Activated CD4-positive, alpha-beta T cell treated with anti-CD3 and anti-CD28 coated beads for 4 hours (primary cell): ENCODE measurements at places on chromosomes 3 and 15.

DNA sequence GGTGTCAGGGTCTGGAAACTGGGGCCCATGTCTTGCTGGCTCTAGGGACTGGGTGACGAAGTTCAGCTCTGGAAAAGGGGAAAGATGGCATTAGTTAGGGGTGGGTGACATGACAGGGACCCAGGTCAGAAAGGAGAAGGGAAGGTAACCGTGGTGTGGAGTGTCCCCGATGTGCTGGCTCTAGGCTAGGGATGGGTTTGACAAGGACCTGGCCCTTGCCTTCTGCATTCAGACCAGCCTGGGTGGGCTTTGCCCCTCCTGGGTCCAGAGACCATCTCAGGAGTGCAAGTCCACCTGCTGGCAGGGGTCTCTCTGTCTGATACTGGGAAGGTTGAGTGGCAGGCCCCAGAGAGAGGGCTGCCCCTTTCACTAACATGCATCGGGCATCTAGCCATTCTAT is 28.7 kb upstream of the ATP2B2 start:
- DNase-seq = no peak

- no peak for DNase-seq
These were observed 42.1 kb downstream of the GOLGA6A start for GRCh38 chr15:74040109-74040850.

DNA sequence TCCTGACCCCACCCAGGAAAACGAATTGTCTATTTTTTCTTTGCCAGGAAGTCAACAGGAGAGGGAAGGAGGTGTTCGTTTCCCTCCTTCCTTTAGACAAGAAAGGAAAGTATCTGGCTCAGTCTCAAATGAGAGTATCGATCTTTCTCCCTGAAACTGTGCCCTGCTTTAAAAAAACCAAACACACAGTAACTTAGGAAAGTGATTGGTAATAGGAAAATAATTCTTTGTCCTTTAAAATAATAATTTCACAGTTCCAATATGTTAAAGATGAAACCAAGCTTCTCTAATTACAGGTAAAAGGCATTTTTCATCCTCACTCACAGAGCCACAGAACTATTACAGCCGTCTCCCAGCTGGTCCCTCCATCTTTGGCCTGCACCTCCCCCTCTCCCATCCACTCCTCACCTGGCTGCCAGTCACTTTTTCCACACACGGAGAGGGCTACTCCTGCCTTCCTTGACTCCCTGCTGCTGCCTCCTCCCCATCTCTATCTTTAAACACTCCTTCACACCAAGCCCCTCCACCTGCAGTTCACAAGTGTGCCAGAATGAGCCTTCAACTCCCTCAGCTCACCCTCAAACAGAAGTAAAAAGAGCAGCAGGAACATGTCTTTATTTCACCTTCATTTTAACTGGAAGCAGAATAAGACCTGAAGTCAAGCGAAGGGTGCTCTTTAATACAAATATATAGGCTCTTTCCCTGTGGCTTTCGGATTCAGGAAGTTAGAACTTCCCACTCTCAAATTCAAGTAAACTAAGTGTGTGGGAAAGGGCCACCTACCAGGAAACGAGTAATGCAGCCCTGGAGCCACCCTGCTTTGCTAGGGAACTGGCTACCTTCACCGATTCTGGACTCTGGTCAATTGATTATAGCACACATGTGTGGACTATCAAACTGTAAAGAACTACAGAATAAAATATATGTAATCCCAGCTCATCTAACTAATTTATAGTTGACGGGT is 116.4 kb downstream of the SENP2 start:
- DNase-seq = no peak

DNA sequence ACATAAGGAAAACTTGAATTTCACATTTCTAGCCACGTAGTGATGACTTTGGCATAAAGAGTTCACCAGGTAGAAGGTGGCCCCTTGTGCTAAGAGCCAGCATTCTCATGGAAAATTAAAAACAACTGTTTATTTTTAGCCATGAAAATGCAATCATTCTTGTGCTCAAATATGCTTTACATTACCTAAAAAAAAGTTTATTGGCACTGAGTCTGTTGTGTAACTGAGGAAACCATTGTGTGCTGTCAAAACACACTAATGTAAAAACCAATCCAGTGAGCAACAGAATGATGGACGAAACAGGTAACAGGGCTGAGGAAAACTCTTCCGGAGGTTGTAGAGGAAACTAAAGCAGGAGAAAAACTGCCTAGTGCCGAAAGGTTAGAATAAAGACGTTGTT is 287.0 kb upstream of the TMC3 start:
- no peak for DNase-seq

- DNase-seq = no peak
These were observed 117.2 kb upstream of the MEIS2 start for GRCh38 chr15:37217567-37217966.

GRCh38 chr3:102258666-102259227 is 176.1 kb upstream of the ZPLD1 start:
- no peak for DNase-seq

GRCh38 chr3:137409584-137409983 is 354.5 kb upstream of the SOX14 start:
- no peak for DNase-seq

- no peak for DNase-seq
These were observed 17.1 kb downstream of the ZFAND6 start for GRCh38 chr15:80076321-80077318.

GRCh38 chr15:83199288-83199687 is 8.3 kb downstream of the HDGFL3 start:
- DNase-seq = no peak

GRCh38 chr3:113128386-113129015 is 82.9 kb upstream of the BOC start:
- DNase-seq = no peak

DNA sequence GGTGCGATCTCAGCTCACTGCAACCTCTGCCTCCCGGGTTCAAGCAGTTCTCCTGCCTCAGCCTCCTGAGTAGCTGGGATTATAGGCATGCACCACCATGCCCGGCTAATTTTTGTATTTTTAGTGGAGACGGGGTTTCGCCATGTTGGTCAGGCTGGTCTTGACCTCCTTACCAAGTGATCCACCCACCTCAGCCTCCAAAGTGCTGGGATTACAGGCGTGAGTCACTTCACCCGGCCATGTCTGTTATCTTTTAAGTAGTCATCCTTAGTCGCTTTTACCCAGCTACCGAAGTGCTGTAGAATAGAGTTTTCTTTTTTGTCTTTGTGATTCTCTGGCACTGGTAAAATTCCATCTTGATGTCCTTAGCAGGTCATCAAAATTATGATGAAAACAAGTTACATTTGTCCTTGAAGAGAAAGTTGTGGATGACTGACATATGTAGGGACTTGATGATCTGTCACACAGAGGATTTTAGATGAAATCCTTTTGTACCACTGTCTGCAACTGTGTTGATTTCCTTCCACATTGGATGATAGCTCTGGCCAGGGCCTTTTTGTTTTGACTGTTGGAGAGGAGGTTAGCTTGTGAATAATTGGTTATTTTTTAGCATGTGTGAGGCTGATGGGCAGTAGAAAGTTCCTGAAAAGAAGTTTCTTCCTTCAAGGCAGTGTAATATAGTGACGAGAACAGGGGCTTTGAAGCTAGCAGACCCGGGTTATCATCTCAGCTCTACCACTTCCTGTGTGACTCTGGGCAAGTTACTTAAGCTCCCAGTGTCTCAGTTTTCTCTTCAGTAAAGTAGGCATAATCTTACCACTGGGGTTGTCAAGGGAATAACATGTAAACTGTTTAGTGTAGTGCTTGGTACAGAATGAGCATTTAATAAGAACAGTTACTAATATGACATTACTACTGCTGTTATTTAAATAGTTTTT is 18.8 kb downstream of the ATG7 start:
- DNase-seq = no peak

GRCh38 chr3:127366383-127366782 is 78.5 kb upstream of the PRR20G start:
- no peak for DNase-seq

DNA sequence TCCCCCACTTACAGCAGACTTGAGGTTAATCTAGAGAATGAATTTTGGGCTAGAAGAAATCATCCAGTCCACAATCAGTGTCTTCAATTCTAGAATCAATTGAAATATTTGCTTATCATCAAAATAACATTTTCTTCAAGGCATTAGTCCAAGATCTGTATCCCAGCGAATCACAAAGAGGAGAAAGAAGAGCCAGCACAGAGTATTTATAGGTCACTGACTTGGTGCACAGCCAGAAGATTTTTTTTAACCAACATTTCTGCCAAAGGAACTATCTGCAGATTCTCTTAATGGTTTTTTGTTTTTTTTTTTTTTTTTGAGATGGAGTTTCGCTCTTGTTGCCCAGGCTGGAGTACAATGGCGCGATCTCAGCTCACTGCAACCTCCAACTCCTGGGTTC is 178.2 kb downstream of the TNIK start:
- DNase-seq = no peak

- DNase-seq = no peak
These were observed 764.2 kb downstream of the NTRK3 start for GRCh38 chr15:87492321-87492720.

- no peak for DNase-seq
These were observed 43.1 kb upstream of the LIMD1 start for GRCh38 chr3:45551214-45552010.

GRCh38 chr3:54736459-54736858 is 191.4 kb downstream of the LRTM1 start:
- DNase-seq = no peak

DNA sequence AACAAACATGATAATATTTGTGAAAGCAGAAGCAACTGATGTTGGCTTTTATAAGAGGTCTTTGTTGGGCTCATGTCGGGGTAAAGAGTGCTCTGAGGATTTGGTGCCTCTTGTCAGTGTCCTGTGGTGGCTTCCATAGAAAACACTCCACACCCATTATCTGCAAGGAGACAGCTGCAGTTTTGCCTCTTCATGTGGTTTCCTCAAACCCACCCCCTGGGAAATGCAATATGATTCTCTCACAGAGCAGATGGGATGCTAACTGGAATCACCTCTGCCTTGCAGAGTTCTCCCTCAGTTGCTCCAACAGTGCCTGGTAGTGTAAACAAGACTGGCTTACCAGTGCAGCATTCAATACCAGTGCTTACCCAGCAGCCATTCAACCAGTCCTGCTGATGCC is 771.4 kb upstream of the CFAP20DC start:
- no peak for DNase-seq

GRCh38 chr15:62569460-62570404 is 404.6 kb upstream of the C2CD4B start:
- DNase-seq = no peak

DNA sequence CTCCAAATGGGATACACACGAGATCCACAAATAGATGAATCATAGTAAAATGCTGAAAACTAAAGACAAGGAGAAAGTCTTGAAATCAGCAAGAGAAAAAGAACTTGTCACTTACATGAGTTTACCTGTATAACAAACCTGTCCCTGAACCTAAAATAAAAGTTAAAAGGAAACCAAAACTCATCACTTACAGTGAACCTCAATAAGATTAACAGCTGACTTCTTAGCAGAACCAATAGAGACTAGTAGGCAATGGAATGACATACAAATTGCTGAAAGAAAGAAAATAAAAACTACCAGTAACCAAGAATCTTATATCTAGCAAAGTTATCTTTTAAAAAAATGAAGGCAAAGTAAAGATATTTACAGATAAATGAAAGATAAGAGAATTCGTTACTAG is 27.4 kb downstream of the SEC22A start:
- no peak for DNase-seq

- no peak for DNase-seq
These were observed 688 bp downstream of the XPC start for GRCh38 chr3:14177580-14178246.

- peak; percentile 3 for DNase-seq
These were observed 32.5 kb downstream of the PARP15 start for GRCh38 chr3:122609798-122610559.

GRCh38 chr3:44996556-44996969 is 20.5 kb downstream of the EXOSC7 start:
- no peak for DNase-seq

- DNase-seq = peak; percentile 80
These were observed at the start of gene CPOX for GRCh38 chr3:98593046-98593936. Gene CPOX (minus strand): TSS chr3:98593611. CDS start chr3:98593504, 107 bp downstream.

GRCh38 chr3:177835008-177835407 is 637.7 kb upstream of the TBL1XR1 start:
- DNase-seq = no peak

DNA sequence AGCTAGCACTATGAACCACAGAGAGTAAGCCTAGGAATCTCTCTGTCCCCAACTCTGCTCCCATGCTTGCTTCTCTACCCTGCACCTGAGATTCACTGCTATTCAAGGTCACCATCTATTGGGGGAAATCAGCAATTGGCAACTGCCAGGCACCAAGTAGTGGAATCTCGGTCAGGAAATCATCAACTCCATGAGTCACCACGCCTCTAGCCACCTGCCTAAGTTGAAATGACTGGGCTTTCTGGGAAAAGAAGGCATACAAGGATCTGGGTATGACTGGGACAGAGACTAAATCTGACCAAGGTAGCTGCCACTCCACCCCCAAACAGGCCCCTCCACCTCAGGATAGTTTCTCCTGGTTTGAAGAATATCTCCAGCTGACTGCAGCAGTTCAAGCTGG is 464.1 kb upstream of the CBLB start:
- peak; percentile 15 for DNase-seq

DNA sequence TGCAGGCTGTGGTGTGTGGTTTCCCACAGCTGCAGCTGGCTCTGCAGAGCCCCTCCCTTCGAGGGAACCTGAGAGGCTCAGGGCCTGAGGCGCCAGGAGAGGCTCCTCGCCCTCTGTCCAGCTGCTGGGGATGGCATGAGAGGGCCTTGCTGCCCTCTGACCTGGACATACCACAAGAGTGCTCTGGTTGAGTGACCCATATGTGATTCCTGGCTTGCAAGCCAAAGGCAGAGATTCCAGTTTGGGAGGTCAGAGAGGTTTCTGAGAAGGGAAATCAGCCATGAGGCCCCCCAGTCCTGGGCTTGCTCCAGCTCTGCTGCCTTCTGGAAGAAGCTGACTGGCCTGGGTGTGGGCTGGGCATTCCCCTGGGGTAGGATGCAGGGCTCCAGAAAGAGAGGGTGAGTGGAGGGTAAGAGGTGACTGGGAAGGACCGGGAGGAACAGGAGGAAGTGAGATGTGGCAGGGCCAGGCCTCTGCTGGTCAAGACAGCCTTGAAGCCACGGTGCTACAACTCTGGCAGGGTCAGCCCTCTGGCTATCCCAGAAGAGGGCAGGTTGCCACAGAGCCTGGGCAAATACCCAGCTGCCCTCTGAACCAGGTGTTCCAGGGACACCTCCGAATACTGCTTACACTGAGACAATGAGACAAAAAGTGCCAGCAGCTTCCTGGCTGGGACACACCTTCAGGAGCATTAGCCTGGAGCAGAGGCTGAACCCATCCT is 16.0 kb upstream of the SRP14 start:
- DNase-seq = no peak
